ENCODE measurements at places on chromosomes 6 and 20. TPM values are rescaled to one million over a fixed set of nuclear protein-coding genes. Genes with fewer than 3 reads are reported as not detected.

DNA sequence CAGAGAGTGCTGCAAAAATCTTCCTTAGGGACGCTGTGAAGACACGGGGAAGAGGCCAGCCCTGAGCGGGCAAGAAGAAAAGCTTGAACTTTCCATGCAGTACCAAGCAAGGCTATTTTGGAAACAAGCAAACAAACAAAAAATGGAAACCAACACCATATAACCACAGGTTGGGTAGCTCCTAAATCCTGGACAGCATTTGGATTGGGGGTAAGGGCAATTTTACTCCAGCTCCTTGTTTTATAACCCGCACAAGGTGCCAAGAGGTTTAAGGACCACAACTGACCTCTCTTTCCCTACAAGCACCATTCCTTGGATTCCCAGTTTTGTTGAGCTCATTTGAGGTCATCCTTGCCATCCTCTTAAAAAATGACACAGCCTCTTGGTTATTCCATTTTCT, 31.4 kb upstream of the SMIM29 start:
- DNase-seq, result no peak

DNA sequence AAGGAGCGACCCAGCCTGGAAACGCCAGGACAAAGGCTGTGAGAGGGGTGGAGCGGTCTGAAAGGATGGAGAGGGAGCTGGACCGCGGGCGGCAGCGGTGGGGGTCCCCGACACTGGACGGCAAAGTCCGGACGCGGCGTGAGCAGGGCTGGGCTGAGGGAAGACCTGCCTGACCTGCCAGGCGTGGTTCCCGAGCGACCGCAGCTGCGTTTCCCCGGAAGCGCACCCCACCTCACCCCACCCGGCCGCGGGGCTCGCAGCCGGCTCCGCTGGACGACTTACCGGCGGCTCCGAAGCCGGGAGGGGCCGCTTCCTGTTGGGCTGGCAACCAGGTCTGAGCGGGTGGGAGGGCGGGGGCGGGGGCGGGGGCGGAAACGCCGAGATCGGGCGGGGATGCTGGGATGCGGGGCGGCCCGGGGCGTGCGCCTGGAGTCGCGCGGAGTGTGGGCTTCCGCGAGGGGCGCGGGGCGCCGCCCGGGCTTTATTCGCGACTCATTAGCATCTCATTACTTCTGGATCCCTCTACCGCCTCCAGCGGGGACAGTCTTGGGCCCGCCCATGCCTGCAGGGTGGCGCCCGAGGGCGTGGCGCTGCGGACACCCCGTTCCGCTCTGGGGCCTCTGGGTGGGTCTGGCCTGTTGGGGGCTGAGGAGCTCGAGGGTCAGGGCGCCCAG, at the start of gene MICAL1:
Gene MICAL1 (minus strand): TSS at position 336 of the 674 bp plus-strand sequence. CDS start 1,576 bp downstream, outside the sequence.
- peak; percentile 84 for DNase-seq

- DNase-seq, result no peak
Observed at GRCh38 chr6:119241111-119241465, 108.5 kb downstream of the MAN1A1 start.

DNA sequence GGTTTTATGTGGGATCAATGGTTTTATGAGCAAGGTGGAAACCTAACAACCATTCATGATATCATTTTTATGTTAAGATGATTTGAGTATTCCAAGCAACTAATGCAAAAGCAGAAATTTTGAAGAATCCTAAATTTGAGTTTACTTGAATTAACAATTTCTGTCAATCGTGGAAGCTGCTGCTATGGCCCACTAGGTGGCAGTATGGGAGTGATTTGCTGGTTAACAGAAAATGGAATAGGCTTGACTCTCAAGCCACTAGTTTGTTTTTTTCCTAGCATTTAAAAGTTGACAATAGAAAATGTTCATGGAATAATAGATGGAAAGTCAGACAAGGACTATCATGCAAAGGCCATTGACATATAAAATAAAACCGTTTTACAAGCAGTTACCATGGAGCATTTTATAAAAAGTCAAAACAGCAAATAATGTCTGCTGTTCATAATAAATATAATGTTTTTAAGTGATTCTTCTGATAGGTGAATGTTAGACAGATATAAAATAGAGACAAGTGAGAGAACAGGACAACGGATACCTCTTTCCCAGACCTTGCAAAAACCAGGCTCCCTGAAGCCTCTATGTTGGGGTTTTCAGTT, 43.0 kb upstream of the TMEM200A start:
- DNase-seq, result peak; percentile 60

- DNase-seq, result no peak
Observed at GRCh38 chr20:22001886-22002285, 296.4 kb downstream of the PAX1 start.

DNA sequence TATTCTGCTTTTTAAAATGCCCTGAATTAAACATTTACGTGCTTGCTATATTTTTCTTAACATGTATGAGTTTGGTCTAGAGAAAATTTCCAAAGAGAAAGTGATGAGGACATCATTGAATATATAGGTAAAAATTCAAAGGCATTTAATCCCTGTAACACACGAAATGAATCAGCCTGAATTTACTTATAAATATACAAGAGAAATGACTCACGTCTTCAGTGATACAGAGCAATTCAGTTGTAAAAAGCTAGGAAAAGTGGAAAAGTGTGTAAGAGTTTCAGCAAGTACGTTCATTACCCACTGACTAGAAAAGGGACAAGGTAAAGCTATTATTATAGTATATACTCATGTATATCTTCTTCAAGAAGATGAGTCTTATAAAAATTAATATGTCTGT, 124.8 kb downstream of the HIVEP1 start:
- no peak for DNase-seq

- no peak for DNase-seq
Observed at GRCh38 chr20:46139266-46139889, 21.3 kb downstream of the CD40 start.

DNA sequence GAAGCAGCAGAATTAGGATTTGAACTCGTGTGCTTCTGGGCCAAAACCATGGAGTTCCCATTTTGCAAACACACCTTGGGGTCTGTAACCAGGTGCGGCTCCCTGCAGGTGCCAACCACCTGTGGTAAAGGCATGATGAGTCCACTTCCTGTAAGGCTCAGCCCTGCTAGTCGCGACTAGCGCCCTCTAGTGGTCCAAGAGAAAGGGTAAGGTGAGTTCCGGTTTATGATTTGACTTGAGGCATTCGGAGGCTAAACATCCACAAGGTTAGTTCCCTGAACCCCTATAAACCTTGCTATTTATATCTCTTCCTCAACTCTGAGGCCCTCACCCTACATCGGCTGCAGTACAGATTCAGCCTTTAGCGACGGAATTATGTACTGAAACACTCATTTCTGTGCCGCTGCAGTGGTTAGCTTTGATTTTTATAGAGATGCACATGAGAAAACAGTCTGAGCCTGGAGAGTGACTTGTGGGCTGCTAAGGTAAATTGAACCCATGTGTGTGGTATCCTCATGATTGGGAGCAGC, 173.4 kb downstream of the PLCB1 start:
- DNase-seq, result peak; percentile 75

DNA sequence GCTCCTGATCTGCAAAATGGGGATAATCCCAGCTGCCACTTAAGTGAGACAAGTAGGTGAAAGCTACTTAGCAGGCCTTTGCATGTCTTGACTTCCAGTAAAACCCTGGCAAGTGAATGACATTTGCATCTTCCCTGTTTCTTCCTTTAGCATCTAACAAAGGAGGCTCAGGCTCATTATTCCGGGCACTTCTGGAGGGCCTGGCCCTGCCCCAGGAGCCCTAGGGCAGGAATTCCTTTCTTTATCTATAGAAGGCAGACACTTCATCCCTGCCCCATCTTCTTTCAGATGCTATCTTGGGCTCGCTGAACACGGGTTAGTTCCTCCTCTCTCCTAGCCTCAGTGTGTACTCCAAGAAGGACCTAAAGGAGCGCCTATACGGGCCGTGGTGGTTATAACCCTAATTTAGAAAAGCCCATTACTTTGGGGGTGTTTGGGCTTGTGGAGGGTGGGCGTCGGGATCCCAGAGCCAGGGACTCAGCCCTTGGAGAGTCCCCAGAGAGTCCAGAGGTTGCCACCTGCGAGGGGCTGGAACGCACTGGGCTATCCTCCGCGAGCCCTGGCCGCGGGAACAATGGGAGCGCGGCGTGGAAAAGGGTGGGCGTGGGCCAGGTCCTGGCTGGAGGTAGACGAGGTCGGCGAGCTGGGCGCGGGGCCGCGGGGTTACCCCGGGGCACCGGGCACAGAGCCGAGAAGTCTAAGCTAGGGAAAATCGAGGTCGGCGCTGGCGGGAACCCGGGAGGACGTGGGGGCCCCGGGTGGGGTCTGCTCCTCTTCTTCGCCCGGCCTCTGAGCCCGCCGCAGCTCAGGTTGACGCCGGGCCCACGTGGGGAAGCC, 62.8 kb upstream of the EPB41L1 start:
- DNase-seq, result no peak

DNA sequence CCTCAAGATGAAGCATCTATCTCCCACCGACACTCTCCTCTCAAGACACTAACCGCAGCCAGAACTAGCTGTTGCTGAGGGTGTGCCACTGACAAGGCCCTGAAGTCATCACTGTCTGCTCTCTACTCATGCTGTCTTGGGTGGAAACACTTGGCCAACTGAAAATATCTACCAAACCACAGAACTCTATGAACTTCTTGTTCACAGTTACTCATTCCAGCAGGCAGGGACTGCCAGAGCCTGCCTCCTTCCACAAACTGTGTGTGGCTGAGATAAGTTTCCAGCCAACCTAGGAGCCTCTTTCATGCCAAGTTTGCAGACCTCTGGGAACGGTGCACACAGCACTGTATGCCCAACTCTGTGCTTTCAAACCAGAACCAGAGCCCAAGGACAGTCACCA, 45.5 kb upstream of the NXT1 start:
- DNase-seq, result no peak

GRCh38 chr20:4167261-4168021, 152.1 kb upstream of the RNF24 start:
- DNase-seq, result no peak

DNA sequence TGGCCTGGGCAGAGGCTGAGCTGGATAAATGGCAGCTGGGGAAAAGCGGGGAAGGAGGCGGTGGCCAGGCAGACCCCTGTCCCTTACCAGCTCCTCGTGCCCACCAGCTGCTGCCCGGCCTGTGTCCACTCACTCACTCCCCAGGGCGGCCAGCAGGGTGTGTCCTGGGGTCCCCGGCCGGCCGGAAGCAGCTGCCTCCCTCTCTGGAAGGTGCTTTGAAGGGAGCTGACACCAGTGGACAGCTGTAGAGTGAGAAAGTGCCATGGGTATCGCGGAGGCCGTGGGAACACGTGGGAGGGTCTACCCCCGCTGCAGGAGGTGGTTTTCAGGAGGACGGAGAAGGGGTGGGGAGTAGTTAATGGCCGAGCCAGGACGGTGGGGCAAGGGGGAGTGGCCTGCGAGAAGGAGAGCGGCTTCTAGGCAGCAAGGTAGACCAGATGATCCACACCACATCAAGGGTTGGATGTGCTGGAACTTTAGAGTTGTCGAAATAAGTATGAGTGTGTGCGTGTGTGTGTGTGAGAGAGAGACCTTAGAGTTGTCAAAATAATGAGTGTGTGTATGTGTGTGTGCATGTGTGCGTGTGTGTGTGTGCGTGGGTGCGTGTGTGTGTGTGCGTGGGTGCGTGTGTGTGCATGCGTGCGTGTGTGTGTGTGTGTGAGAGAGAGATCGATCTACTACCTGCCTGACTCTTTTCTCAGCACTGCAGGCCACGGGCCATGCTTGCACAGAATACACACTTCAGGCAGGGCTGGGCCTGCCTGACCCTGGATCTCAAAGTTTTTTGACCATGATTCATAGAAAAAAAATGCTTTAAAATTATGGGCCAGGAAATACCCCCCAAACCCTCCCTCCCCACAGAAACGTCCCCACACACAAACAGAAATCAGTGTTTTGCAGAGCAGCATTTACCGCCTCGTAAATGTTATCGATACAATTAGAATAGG, 43.9 kb downstream of the CDH4 start:
- DNase-seq, result no peak

DNA sequence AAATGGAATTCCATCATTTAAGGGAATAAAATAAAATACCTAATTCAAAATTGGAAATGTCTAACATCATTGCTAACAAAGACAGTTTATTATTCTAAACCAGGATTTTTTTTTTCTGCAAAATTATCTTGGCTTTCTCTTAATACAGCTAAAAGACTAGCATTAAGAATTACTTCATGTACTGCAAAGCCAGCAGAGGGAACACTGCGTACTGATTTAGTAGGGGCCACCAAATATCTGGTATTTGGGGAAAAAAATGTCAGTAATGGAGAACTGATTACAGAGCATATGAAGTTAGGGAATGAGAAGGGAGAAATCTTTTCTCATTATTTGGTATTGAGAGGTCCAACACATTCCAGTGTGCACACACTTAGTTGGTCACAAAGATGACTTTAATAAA, 3.2 kb upstream of the SOX4 start:
- no peak for DNase-seq

The SNPH gene
- 3.0 TPM for total RNA-seq

The FAXC gene
- 0.38 TPM for total RNA-seq

The MYT1 gene
- total RNA-seq, result not detected

The PXDC1 gene
- 1.1 TPM for total RNA-seq

The SMIM13 gene
- 9.4 TPM for total RNA-seq

The MATN4 gene
- 0.83 TPM for total RNA-seq

The UBE2C gene
- total RNA-seq, result 184 TPM
